ENCODE measurements at places on chromosomes 12 and 14.
A peak's percentile ranks its signal among the peaks of the same experiment; 100 is the strongest.

DNA sequence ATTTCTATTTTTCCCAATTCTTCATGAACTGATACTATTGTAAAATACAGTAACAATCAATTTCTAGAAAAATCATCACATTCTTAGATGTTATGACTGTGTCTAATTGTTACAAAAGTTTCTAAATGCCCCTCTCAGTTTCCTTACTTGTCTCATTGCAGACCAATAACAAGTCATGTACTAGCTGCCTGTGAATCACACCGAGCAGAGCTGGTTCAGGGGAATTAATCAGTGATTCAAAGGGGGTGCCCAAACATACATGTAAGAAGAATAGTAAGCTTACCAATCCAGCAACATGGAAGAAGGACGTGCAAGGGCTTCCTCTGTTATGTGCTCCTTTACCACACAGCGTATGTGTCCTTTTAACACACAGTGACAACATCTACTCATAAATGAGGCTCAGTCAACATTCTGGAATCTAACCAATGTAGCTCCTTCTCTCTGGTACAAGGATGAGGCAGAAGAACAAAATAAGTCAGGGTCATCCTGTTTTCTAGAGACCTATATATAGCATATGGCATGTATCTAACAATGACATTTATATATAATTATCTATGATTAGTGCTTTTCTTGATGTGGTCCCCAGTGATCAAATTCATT lies 126.4 kb downstream of the SCN8A start:
- DNase-seq: no peak

DNA sequence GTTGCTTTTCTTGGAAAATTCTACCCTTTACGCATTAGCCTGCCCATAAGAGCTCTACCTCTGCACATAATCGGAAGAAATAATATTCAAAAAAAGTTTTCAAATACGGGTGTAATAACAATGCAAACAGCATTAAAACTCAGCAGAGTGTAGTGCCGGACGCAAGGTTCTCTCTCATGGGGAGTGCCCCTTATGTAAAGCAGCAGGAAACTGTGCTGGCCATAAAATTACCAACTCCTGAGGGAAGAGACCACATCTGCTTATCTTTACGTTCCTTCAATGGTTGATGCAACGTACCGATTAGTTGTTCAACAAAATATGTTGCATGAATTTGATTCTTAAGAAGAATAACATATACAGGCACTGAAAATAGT lies 118.7 kb upstream of the TMCC3 start:
- no peak for DNase-seq

GRCh38 chr12:68439368-68440045 lies 107.3 kb upstream of the MDM1 start:
- no peak for DNase-seq

- no peak for DNase-seq
Measured at GRCh38 chr12:107027636-107028053, 40.7 kb upstream of the MTERF2 start.

GRCh38 chr12:132561427-132562156 lies 48.8 kb downstream of the LRCOL1 start:
- peak; percentile 12 for DNase-seq

GRCh38 chr12:13371797-13372196 lies 175.3 kb downstream of the EMP1 start:
- DNase-seq: no peak

DNA sequence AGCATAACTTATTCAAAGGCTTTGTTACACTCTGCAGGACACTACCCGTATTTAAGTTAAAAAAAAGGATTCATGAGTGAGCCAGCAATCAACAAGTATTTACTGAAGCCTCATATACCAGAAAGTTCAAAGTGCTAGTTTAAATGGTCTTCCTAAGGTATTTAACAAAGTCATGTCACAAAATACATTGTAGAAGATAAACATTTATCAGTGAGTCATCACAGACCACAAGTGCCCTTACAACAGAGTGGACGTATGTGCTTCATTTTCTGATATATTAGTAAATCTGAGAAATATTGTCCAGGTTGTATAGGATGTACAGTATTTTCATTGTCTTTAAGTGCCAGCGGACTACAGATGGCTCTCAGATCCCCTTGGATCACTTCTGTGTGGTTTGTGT lies 24.2 kb downstream of the FLRT2 start:
- no peak for DNase-seq

GRCh38 chr14:73468828-73469375 lies 10.6 kb upstream of the NUMB start:
- no peak for DNase-seq

DNA sequence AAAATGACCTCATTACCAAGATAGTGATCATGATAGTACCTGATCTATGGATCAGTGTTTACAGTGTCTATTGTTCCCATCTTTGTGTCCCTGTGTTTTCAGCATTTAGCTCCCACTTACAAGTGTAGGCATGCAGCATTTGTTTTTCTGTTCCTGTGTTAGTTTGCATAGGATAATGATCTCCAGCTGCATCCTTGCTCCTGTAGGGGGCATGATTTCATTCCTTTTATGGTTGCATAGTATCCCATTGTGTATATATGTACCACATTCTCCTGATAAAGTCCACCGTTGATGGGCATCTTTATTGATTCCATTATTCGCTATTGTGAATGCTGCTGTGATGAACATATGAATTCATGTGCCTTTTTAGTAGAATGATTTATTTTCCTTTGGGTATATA lies 215.4 kb upstream of the NAV3 start:
- no peak for DNase-seq

DNA sequence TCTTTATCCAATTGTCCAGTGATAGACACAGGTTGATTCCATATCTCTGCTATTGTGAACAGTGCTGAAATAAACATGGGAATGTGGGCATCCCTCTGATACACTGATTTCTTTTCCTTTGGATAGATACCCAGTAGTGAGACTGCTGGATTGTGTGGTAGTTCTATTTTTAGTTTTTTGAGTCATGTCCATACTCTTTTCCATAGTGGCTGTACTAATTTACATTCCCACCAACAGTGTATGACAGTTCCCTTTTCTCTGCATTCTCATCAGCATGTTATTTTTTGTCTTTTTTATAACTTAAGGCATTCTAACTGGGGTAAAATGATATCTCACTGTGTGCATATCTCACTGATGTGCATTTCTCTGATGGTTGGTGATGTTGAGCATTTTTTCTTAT lies 24.8 kb upstream of the VASH1 start:
- no peak for DNase-seq
